IPS-NIHi11 (cell line): ENCODE measurements at places on chromosomes 1 and 21.
A peak's percentile ranks its signal among the peaks of the same experiment; 100 is the strongest.

DNA sequence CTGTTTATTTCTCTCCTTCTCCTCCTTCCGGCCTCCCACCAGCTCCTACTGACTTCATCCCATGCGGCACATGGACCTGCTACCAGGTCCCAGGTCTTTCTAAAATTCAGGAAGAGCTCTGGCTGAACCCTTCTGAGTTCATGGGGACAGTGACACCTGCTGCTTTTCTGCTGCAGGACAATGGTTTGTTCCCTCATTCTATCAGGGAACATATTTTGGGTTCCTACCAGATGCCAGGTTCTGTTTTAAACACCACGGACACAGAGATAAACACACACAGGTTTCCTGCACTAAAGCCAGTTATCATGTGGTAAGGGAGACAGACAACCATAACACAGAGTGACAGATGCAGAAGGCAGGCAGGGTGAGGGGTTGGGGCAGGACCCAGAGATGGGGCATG lies 114.0 kb upstream of the RAB4A start:
- peak; percentile 56 for DNase-seq

DNA sequence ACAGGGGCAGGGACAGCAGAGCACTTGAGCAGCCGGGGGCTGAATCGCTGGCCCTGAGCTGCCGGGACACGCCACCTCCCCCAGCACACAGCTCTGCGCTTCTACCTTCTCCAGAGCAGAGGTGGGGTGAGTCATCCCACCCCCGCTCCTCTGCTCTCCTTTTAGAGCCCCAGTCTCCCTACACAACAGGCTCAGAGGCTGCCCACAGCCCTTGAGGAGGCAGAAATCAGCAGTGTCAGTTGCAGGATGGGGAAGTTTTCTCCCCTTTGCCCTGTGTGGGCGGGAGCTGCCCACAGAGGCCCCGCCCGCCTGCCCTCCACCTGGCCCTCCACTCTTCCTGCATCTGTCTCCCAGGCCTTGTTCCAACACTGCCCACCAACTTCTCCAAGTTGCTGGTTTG lies 94.6 kb downstream of the STUM start:
- peak; percentile 60 for DNase-seq

- DNase-seq: no peak
Measured at GRCh38 chr1:95111014-95111413, 6.1 kb upstream of the TLCD4 start.

DNA sequence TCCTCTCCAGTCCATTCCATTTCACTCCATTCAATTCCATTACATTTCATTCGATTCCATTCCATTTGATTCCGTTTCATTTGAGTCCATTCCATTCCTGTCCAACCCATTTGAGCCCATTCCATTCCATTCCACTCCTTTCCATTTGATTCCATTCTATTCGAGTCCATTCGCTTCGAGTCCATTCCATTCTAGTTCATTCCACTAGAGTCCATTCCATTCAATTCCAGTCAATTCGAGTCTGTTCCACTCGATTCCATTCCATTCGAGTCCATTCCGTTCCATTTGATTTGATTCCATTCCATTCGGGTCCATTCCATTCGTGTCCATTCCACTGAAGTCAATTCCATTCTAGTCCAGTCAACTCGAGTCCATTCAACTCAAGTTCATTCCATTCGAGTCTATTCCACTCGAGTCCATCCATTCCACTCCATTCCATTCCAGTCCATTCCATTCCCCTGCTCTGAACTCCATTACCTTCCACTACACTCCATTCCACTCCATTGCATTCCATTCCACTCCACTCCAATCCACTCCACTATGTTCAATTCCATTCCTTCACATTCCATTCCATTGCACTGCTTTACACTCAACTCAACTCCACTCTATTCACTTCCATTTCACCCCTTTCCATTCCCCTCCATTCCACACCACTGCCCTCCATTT lies 2569.4 kb upstream of the TPTE start:
- DNase-seq: no peak

DNA sequence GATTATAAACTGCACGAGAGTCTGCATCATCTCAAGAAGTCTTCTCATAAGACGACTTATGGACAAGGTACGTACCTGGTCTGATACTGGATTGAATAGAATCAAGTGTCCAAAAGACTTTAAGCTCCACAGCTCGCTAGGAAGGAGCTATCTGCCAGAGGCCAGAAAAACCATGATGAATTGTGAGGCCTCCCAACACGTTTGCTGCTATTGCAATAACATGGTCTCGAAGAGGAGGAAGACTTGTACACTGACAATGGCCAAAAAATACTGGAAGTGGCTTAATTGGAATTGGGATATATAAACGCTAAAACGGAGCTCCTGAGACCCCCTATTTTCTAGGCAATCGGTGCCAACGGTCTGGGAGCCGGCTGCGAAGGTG lies 534 bp downstream of the DNAJC28 start:
- DNase-seq: no peak

DNA sequence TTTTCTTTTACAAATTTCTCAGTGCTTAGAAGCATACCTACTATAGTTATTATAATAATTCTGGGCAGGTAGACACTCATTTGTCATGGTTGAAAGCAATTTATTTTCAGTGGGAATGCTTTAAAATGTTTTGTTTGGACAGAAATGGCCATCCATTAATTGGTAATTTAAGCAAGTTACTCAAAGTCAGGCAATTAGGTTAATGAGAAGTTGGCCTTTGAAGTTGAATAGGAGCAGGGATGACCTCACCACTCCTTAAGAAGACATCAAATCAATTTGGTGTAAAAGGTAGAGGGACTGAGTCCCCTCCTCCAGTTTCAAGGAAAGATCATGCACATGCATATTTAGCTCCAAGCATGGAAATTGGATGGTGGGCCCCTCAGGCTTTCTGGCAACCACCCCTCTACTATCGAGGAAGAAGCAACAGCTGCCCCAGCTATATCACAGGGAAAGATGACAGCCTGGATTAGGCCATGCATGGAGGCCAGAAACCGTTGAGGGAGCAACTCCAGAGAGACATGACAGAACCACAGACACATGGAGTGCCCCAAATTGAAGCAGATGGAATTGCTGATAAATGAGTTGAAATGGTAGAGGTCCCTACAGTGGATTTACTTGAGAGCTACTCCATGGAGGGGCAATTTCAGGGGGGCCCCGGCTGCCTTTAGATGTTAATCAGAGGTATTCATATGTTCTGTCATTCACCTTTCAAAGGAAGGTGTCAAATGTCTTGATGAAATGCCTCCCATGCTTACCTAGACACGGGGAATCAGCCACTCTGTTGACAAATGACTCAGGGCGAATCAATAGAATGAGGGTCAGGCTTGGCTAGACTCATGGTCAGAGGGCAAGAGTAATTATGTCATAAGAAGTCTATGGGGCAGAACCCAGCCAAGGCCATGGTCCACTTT lies 26.7 kb downstream of the HLX start:
- no peak for DNase-seq

DNA sequence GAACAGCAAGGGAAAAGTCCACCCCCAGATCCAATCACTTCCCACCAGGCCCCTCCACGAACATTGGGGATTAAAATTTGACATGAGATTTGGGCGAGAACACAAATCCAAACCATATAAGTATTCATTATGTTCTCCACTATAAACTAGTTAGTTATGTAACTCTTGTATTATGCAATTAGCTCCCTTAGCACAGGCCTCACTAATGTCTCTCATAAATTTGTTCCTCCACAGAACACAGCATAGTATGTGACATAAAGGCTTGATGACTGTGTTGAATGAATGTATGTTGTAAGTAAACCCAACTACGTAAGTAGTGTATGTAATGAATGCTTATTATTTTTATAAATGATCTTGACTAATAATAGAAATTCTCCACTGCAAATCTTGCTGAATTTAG lies 223.3 kb upstream of the ZRANB2 start:
- no peak for DNase-seq

DNA sequence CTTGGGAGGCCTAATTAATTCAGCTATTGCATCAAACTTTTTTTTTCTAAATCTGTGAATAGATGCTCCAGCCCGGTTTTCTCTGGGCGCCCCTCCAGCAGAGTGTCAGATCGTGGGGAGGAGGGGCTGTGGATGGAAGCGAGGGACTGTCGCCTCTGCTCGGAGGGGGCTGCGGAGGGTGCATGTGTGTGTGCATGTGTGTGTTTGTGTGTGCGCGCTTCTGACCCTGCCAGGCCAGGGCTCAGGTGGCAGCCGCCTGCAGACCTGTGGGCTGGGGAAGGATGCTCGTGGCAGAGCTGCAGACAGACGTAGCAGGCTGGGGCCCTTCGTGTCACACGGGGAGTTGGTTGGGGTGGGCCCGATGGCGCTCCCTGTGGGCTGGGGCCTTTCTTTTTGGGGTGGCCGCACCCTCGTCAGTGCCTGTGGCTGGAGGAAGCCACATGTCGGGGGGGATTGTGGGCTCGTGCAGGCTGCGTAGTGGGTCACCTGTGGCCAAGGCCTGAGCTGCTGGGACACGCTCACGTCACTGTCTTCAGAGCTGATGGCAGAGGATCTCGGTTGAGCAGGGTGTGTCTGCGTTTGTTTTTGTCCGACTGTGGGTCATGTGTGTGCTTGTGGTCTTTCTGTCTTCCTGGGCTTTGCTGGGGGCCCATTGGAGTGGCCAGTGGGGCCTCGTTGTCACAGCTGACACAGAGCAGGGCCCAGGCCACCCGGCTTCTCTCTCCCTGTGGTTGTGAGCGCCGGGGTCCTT lies 2.8 kb downstream of the SKI start:
- no peak for DNase-seq
